ENCODE measurements at places on chromosomes 7 and 10.
A peak's percentile ranks its signal among the peaks of the same experiment; 100 is the strongest.

- H3K4me3 ChIP-seq = peak overlapping the region; percentile 77
- no peaks in the 10 kb centered on the region for H3K27me3 ChIP-seq
- peaks cover 59% of the 10 kb centered on the region for H3K4me1 ChIP-seq
- peak overlapping the region; percentile 98 for H3K27ac ChIP-seq
- no peak for DNase-seq
- no peaks in the 10 kb centered on the region for H3K36me3 ChIP-seq
These were observed 438 bp downstream of the ARID5B start for GRCh38 chr10:61901829-61902444.

DNA sequence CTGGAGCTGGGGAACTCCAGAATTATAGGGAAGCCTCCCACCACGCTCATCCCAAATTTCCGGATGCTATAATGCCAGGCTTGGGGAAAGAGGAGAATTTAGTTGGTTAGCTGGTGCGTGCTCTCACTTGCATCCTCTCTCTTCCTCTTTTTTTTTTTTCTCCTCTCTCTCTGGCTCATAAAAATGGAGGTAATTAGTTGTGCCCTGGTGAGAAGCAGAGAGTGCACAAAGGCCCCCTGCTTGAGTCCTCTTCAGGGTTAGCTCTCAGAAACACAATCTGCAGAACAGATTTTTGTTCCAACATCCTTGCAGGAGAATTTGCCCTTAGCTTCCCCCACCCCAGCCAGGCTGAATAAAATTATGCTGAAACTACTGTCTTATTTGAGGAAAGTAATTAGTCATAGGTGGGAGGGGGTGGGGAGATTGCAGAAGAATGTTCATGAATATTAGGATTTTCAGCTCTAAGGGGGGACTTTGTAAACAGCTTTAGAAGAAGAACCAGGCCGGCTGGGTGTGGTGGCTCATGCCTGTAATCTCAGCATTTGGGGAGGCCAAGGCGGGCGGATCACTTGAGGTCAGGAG, 7.6 kb downstream of the SERPINE1 start:
- no peaks in the 10 kb centered on the region for H3K27me3 ChIP-seq
- H3K36me3 ChIP-seq = no peaks in the 10 kb centered on the region
- no peak for DNase-seq
- H3K27ac ChIP-seq = no peak overlapping the region
- H3K4me3 ChIP-seq = no peak overlapping the region

GRCh38 chr10:71974489-71975021, 10.4 kb downstream of the CHST3 start:
- H3K4me1 ChIP-seq = peaks cover 100% of the 10 kb centered on the region
- H3K27ac ChIP-seq = peak overlapping the region; percentile 81
- H3K4me3 ChIP-seq = no peak overlapping the region
- H3K27me3 ChIP-seq = no peaks in the 10 kb centered on the region
- no peaks in the 10 kb centered on the region for H3K36me3 ChIP-seq

DNA sequence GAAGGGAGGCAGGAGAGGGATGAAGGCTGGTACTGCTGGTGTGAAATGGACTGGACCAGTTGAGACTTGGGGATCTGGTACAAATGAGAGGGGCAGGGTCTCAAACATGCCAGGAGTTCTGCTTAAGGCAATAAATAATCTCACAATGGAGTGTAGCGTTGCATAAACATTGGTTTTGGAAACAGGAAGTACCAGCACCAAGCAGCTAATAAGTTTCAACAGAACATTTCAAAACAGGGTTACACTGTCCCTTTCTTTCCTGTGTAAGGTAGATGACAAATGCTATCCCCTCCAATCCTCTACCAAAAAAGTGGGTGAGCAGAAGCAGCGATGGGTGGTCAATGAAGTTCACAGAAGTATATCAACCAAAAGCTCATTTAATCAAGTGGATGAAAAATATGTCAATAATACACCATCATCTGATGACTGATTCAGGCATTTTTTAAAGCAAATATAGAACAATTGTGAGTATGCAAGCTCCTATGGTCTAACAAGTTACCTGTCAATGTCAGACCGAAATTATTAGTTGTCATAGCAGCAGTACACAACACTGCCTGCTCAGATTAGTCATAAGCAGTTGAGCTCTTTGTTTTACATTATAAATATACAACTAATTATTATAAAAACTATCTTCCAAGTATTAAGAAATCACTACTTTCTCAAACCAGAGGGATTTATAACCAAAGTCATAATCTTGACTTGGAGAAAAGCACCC, 220.0 kb downstream of the FAM107B start:
- peaks cover 31% of the 10 kb centered on the region for H3K4me1 ChIP-seq
- no peak for DNase-seq
- no peak overlapping the region for H3K4me3 ChIP-seq
- H3K27ac ChIP-seq = no peak overlapping the region
- H3K36me3 ChIP-seq = no peaks in the 10 kb centered on the region

GRCh38 chr10:34237898-34238455, 577.1 kb downstream of the PARD3 start:
- H3K4me1 ChIP-seq = no peaks in the 10 kb centered on the region
- H3K27ac ChIP-seq = no peak overlapping the region
- H3K36me3 ChIP-seq = no peaks in the 10 kb centered on the region
- H3K27me3 ChIP-seq = no peaks in the 10 kb centered on the region

DNA sequence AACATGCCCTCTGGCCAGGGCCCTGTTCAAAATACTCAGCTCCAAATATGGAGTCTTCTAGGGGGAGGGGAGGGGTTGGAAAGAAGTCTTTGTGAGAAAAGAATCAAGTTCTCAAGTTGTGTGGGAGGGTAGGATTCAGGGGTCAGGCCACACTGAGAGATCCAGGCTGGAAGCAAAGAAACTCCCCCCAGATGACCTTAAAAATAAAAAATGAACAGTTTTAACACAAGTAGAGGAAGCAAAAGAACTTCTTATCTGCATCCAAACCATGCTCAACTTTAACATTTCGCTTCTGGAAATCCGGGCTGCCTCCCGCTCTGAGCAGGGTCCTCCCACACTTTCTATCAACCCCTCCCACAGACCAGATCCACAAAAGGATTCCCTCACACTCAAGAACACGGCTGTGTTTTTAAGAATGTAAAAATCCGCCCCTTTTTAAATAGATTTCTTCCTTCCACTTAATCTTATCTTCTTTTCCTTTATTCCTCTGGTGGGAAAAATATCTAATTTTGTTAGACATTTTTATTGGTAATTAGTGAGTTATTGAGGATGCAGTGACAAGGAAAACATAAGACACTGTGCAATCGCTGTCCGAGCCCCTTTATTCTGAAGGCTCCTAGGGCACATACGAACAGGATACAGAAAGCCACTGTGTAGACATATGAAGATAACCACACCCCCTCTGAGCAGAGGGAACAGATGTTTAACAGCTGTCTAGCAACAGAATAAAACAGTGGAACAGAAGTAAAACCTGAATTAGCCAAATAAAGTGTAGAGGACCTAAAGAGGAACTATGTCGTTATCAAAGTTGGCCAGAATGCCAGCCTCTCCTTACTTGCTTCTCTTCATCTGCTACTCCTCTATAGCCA, 43.8 kb downstream of the CYTH3 start:
- DNase-seq = no peak
- no peaks in the 10 kb centered on the region for H3K36me3 ChIP-seq
- H3K27ac ChIP-seq = peak overlapping the region; percentile 68
- peaks cover 58% of the 10 kb centered on the region for H3K4me1 ChIP-seq
- no peak overlapping the region for H3K4me3 ChIP-seq

DNA sequence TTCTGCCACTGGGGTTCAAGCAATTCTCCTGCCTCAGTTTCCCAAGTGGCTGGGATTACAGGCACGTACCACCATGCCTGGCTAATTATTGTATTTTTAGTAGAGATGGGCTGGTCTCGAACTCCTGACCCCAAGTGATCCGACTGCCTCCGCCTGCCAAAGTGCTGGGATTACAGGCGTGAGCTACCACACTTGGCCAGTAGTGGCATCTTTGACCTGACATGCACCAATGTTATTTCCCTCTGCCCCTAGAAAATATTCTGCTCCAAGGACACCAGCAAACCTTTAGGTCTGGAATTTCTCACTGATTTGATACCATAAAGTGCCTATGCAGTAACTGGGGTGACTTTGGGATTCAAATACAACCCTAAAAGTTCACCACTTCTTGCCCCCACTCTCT, 179.4 kb downstream of the ARID5B start:
- H3K27me3 ChIP-seq = no peaks in the 10 kb centered on the region
- H3K27ac ChIP-seq = peak overlapping the region; percentile 86
- peaks cover 100% of the 10 kb centered on the region for H3K4me1 ChIP-seq
- no peak for DNase-seq
- H3K36me3 ChIP-seq = no peaks in the 10 kb centered on the region
- H3K4me3 ChIP-seq = no peak overlapping the region

GRCh38 chr7:127322832-127323493, 69.5 kb downstream of the ZNF800 start:
- no peaks in the 10 kb centered on the region for H3K36me3 ChIP-seq
- DNase-seq = no peak
- no peaks in the 10 kb centered on the region for H3K27me3 ChIP-seq
- H3K4me3 ChIP-seq = no peak overlapping the region

DNA sequence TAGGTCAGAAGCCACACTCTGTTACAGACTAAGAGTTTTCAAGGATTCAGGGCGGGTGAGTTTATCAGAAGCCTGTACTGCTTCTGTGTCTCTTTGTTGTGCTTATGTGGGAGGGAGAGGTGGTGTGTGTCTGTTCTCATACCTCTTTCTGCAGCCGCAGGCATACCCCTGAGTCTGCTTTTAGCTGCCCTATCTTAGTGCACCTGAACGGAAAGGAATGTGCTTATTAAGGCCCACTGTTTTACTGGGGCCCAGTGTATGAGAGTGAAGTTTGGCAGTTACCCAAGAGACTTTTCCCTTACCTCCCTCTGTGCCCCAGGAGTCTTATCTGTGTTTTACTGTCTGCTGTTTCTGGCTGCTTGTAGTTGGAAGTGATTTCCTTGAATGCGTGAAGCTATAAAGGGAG, 104.3 kb downstream of the TYW1 start:
- no peaks in the 10 kb centered on the region for H3K36me3 ChIP-seq
- H3K4me1 ChIP-seq = no peaks in the 10 kb centered on the region
- DNase-seq = no peak
- H3K27ac ChIP-seq = no peak overlapping the region
- H3K4me3 ChIP-seq = no peak overlapping the region

GRCh38 chr10:121655254-121656144, 57.3 kb upstream of the FGFR2 start:
- no peak overlapping the region for H3K27ac ChIP-seq
- H3K27me3 ChIP-seq = no peaks in the 10 kb centered on the region
- no peaks in the 10 kb centered on the region for H3K36me3 ChIP-seq
- no peak overlapping the region for H3K4me3 ChIP-seq
- DNase-seq = no peak
- H3K4me1 ChIP-seq = peaks cover 18% of the 10 kb centered on the region

- no peak overlapping the region for H3K27ac ChIP-seq
- no peaks in the 10 kb centered on the region for H3K27me3 ChIP-seq
- DNase-seq = no peak
- H3K4me3 ChIP-seq = no peak overlapping the region
- no peaks in the 10 kb centered on the region for H3K36me3 ChIP-seq
- no peaks in the 10 kb centered on the region for H3K4me1 ChIP-seq
These were observed 107.8 kb downstream of the ADARB2 start for GRCh38 chr10:1629326-1630198.

DNA sequence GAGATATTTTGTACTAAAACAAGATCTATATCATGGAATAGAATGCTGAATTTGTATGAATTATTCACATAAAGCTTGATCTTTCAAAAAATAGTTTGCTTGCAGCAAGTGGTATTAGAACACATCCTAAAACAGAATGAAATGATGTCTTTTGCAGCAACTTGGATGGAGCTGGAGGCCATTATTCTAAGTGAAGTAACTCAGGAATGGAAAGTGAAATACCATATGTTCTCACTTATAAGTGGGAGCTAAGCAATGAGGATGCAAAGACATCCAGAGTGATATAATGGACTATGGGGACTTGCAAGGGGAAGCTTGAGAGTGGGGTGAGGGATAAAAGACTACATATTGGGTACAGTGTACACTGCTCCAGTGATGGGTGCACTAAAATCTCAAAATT, 53.7 kb downstream of the ASB4 start:
- H3K27ac ChIP-seq = no peak overlapping the region
- H3K4me1 ChIP-seq = no peaks in the 10 kb centered on the region
- no peaks in the 10 kb centered on the region for H3K36me3 ChIP-seq
- DNase-seq = no peak
- H3K27me3 ChIP-seq = no peaks in the 10 kb centered on the region
